Activated naive CD8-positive, alpha-beta T cell treated with anti-CD3 and anti-CD28 coated beads for 36 hours (primary cell): ENCODE measurements at places on chromosomes 7 and 10. TPM values are rescaled to one million over a fixed set of nuclear protein-coding genes. Genes with fewer than 3 reads are reported as not detected.
A peak's percentile ranks its signal among the peaks of the same experiment; 100 is the strongest.

The CPEB3 gene
- total RNA-seq = 1.5 TPM

- H3K27me3 ChIP-seq = peaks cover 35% of the 10 kb centered on the region
- H3K36me3 ChIP-seq = no peaks in the 10 kb centered on the region
- H3K27ac ChIP-seq = no peak overlapping the region
- H3K4me3 ChIP-seq = no peak overlapping the region
Observed at GRCh38 chr7:128921866-128922440, 11.4 kb upstream of the KCP start.

DNA sequence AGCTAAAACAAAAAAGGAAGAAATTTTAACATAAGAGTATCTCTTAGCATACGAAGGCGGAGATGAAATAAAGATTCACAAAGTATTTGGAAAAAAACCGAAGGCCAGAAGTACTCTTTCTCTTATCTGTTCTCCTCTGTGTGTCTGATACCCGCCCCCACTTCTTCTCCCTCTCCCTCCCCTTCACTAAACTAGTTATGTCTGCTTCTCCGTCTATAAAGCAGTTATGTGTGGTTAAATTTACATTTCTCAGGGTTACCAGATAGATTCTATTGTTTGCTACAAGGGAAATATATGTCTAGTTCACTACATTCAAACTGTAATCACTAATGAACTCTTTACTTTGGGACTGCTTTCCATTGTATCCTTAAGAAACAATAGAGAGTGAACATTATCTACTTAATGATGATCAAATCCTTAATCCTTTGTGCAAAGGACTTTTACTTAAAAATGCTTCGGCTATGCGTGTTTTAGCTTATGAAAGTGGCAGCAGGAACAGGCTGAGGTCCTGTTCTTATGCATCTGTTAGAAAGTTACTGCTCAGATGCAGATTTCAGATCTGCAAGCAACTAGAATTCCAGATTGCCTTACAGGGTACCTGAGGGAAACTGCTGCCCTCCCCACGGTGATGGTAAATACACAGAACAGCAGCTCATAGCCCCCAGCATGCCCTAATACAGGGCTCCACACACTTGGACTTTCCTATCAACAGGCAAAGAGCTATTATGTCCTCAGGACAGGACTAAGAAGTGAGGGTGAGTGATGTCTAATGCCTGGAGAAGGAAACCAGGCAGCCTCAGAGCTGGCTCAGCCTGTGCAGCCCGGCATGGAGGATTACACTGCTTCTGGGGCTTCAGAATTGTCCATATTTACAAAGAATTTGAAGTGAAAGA, 273.3 kb downstream of the FZD1 start:
- DNase-seq = no peak
- H3K4me1 ChIP-seq = no peaks in the 10 kb centered on the region
- H3K27ac ChIP-seq = no peak overlapping the region
- H3K36me3 ChIP-seq = peaks cover 1% of the 10 kb centered on the region
- no peaks in the 10 kb centered on the region for H3K27me3 ChIP-seq
- no peak overlapping the region for H3K4me3 ChIP-seq

The FGFR2 gene
- not detected for total RNA-seq

The GALNT17 gene
- not detected for total RNA-seq

DNA sequence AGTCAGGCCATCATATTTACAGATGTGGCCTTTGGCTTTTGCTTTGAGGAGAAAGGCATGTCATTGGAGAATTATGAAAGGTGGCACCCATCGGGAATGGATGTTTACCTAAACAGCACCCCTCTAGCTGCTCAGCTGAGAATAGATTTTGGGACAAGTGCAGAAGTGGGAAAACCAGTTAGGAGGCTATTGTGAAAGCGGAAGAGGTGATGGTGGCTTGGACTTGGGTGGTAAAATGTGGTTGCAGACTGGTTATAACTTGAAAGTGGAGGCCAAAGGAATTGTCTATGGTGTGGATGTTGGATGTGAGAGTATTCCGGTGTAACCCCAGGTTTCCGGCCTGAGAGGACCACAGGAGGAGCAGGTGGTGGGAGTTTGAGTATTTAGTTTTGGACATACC, 5.2 kb upstream of the SLC12A9 start:
- no peak overlapping the region for H3K4me3 ChIP-seq
- peaks cover 3% of the 10 kb centered on the region for H3K4me1 ChIP-seq
- H3K27ac ChIP-seq = no peak overlapping the region
- no peaks in the 10 kb centered on the region for H3K36me3 ChIP-seq

GRCh38 chr10:78980354-78980753, 88.4 kb upstream of the ZMIZ1 start:
- DNase-seq = no peak
- peaks cover 20% of the 10 kb centered on the region for H3K4me1 ChIP-seq
- no peak overlapping the region for H3K4me3 ChIP-seq
- no peak overlapping the region for H3K27ac ChIP-seq
- no peaks in the 10 kb centered on the region for H3K36me3 ChIP-seq

DNA sequence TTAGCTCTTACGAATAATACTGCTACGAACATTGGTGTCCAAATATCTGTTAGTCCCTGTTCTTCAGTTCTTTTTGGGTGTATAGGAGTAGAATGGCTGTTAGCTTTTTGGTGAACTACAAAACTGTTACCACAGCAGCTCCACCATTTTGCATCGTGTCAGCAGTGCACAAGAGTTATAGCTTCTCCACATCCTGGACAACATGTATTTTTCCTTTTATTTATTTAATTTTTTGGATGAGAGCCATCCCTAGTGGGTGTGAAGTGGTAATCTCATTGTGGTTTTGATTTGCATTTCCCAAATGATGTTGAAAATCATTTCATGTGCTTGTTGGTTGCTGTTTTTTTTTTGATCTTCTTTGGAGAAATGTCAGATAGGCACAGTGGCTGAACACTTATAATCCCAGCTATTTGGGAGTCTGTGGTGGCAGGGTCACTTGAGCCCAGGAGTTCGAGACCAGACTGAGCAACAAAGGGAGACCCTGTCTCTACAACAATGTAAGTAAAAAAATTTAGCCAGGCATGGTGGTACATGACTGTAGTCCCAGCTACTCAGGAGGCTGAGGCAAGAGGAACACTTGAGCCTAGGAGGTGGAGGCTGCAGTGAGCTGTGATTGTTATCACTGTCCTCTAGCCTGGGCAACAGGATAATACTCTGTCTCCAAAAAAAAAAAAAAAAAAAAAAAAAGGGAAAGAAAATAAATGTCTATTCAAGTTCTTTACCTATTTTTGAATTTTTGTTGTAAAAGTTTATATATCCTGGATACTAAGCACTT, 31.7 kb downstream of the TRIM24 start:
- H3K4me3 ChIP-seq = no peak overlapping the region

DNA sequence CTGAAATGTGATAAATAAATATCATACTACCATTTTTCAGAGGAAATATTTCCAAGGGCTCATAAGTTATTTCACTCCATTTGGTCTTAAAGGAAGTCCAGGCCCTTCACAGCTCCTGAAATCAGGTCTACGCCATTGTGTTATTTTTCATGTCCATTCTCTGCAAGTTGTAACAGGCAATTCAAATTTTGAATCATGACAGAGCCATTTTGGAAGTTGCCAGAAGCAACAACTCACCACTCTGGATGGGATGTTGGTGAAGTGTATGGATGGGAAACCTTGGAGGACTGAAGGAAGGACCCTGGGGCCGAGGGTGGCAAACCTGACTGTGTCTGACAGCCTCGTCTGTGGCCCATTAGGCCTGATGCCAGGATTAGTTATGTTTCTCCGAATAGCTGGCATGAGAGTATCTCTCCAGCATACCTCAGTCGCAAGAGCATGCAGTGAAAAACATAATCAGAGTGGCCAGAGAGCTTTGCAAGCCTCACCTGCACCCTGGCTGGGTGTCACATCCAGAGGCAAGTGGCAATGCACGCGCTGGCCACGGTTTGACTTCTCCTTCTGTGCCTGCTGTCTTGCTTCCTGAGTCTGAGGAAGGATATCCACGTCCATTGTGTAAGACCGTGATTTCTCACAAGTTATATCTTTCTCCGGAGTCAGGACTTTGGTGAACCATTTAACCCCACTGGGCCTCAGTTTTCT, 87.1 kb downstream of the NRP1 start:
- no peak overlapping the region for H3K27ac ChIP-seq
- H3K27me3 ChIP-seq = no peaks in the 10 kb centered on the region
- H3K4me3 ChIP-seq = no peak overlapping the region
- DNase-seq = no peak

DNA sequence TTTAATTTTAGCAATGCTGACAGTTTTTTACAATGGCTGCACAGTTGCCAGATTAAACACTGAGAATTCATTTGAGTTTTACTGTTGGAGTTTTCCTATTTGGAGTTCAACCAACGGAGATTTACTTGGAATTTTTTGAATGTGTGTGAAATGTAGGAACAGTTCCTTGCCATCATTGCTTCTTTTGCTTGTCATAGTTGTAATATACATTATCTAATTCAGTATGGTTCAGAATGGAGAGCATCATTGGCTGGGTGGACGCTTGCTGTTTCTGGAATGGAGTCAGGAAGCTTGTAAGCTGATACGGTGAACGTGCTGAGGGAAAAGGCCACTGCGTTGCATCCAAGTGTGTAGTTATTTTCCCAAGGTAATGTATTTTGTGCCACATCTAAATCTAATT, 404.3 kb upstream of the KLF6 start:
- H3K4me3 ChIP-seq = no peak overlapping the region
- H3K36me3 ChIP-seq = no peaks in the 10 kb centered on the region
- no peak overlapping the region for H3K27ac ChIP-seq
- no peaks in the 10 kb centered on the region for H3K27me3 ChIP-seq
- DNase-seq = no peak

The MINDY4 gene
- total RNA-seq = 2.0 TPM

The C10orf67 gene
- total RNA-seq = 0.60 TPM

DNA sequence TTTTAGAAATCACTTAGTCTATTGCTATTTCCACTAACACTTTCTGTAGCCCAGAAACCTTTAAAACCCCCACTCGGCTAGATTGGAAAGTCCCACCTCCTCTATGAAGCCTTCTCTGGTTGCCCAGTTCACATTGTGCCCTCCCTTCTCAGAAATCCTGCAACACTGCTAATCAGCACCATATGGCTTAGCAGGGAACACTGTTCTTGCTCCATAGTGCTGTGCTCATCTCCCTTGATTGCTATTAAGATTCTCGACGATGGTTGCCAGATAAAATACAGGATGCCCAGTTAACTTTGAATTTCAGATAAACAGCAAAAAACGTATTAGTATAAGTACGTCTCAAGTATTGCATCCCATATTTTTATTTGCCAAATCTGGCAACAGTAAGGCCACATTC, 40.1 kb upstream of the XPNPEP1 start:
- DNase-seq = no peak
- H3K36me3 ChIP-seq = no peaks in the 10 kb centered on the region
- H3K27me3 ChIP-seq = no peaks in the 10 kb centered on the region
- H3K4me1 ChIP-seq = no peaks in the 10 kb centered on the region

DNA sequence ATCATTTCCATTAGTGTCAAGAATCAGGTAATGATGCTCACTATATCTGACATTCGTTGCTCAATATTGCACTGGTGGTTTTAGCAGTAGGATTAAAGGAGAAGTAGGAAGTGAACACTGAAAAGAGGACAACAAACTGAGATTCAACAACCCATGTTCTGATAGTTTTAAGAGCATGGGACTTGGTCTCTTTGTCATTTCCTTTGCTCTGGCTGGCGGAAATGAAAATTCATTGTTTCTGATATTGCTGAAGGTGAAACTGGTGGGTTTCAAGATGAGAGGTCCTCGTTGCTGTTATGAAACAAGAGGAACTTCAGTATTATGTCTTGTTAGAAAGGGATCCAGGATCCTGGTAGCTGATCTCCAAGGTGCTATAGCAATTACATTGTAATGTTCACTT, 129.0 kb downstream of the DNAH11 start:
- no peaks in the 10 kb centered on the region for H3K36me3 ChIP-seq
- H3K4me3 ChIP-seq = no peak overlapping the region
- DNase-seq = no peak
- H3K27me3 ChIP-seq = no peaks in the 10 kb centered on the region

- H3K27me3 ChIP-seq = no peaks in the 10 kb centered on the region
- no peak for DNase-seq
- H3K4me3 ChIP-seq = no peak overlapping the region
Observed at GRCh38 chr7:132417103-132417906, 159.0 kb downstream of the PLXNA4 start.

- H3K27me3 ChIP-seq = no peaks in the 10 kb centered on the region
- H3K36me3 ChIP-seq = no peaks in the 10 kb centered on the region
- DNase-seq = no peak
- no peaks in the 10 kb centered on the region for H3K4me1 ChIP-seq
- no peak overlapping the region for H3K27ac ChIP-seq
Observed at GRCh38 chr7:76189276-76189675, 12.4 kb upstream of the SRRM3 start.

GRCh38 chr7:6578114-6579084, 1.1 kb downstream of the ZDHHC4 start:
- H3K27ac ChIP-seq = peak overlapping the region; percentile 38
- peaks cover 5% of the 10 kb centered on the region for H3K36me3 ChIP-seq
- H3K27me3 ChIP-seq = no peaks in the 10 kb centered on the region
- no peak for DNase-seq
- H3K4me1 ChIP-seq = peaks cover 20% of the 10 kb centered on the region
- H3K4me3 ChIP-seq = peak overlapping the region; percentile 83

GRCh38 chr10:80165173-80165572, 32.6 kb downstream of the PLAC9 start:
- peaks cover 19% of the 10 kb centered on the region for H3K36me3 ChIP-seq
- H3K27ac ChIP-seq = no peak overlapping the region
- peaks cover 12% of the 10 kb centered on the region for H3K4me1 ChIP-seq
- H3K27me3 ChIP-seq = no peaks in the 10 kb centered on the region
- no peak overlapping the region for H3K4me3 ChIP-seq

DNA sequence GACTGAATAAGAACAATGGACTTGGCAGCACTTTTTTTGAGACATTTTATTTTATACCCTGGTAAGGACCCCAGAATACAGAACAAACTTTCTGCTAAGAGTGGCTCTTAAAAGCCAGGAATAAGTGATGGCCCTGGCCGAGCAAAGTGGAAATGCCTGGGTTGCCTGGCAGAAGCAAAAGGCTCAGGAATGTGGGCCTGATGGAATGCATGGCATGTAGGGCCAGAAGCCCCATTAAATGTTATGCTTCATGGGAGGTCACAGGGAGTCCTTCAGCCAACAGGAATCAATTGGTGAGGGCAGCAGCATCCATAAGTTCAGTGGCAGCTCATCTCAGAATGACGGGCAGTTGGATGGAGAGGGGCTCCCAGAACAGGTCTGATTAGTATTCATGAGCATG, 301.5 kb upstream of the CACNA2D1 start:
- H3K36me3 ChIP-seq = no peaks in the 10 kb centered on the region
- no peak for DNase-seq
- H3K27ac ChIP-seq = no peak overlapping the region
- H3K27me3 ChIP-seq = peaks cover 4% of the 10 kb centered on the region
- no peak overlapping the region for H3K4me3 ChIP-seq
- H3K4me1 ChIP-seq = no peaks in the 10 kb centered on the region

- no peaks in the 10 kb centered on the region for H3K36me3 ChIP-seq
- no peak overlapping the region for H3K27ac ChIP-seq
- no peaks in the 10 kb centered on the region for H3K4me1 ChIP-seq
- no peak overlapping the region for H3K4me3 ChIP-seq
Observed at GRCh38 chr10:83725567-83725966, 413.7 kb upstream of the GHITM start.

The MYO3A gene
- not detected for total RNA-seq

The ENTPD1 gene
- total RNA-seq = 0.64 TPM

The UPK3B gene
- not detected for total RNA-seq
